ENCODE measurements at places on chromosomes 4 and X. TPM values are rescaled to one million over a fixed set of nuclear protein-coding genes. Genes with fewer than 3 reads are reported as not detected.

DNA sequence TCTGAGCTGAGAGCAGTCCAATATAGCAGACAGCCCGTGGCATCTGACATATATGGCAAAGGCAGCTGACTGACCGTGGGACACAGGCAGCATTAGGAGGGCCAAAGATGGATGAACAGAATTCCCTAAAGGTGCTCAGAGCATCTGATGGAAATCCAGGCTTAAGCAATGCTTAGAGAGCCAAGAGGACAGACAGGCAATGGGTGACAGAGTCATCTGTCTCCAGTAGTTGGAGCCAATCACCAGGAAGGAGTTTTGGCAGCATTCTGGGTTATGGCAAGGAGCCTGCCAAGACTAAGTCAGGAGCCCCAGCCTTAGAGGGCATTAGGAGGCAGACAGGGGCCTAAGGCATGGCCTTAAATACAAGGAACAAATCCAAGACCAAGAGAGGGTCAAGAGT, 153.3 kb upstream of the USP9X start:
- DNase-seq: no peak

DNA sequence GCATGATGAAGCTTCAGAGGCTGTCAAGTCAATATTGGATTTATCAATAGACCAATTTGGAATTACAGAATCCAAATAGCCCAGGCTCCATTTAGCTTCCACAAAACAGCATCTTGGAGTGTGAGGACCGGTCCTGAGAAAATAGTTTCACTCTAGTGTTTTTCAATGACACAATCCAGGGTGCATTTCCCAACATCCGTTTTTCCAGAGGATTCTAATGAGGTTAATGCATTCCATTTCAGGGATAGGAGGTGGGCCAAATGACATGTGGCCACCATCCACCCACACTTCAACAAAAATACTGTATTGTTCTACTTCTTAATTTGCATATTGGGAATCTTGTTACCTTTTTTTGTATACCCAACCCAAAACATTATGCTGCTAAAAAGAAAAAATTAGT, 229.8 kb upstream of the LDB2 start:
- no peak for DNase-seq

- no peak for DNase-seq
Observed at GRCh38 chrX:153469811-153470410, 465 bp downstream of the HAUS7 start.

DNA sequence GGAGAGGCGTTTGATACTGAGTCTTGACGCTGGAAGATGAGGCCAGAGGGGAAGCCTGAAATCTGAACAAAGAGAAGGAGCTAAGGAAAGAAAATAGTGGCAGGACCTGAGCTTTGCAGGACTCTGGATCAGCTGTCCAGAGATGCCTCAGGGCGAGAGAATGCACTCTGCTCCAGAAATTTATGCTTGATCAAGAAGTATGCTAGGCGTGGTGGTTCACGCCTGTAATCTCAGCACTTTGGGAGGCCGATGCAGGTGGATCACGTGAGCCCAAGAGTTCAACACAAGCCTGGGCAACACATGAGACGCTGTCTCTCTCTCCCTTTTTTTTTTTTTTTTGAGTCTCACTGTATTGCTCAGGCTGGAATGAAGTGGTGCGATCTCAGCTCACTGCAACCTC, 1.9 kb downstream of the TRIM75 start:
- no peak for DNase-seq

DNA sequence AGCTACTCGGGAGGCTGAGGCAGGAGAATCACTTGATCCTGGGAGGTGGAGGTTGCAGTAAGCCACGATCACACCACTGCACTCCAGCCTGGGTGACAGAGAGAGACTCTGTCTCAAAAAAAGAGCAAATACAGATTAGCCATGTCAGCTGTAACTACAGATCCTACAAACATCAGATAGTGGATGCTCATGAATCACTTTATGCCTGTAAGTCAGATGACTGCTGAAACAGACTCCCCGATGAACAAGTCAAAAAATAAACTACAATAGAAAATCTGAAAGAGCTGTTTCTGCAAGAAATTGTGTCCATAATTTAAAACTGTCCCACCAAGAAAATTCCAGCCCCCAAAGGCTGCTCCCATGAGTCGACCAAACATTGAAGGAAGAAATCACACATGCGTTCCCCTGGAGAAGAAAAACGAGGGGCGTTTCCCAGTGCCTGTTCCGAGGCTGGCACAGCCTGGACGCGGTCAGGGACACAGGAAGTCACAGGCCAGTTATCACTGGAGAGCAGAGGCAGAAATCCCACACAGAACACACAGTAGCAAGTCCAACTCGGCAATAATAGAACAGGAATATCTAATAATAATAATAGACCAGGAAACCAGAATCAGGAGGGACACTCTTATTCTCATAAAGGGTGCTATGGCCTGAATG, 30.0 kb upstream of the GTPBP6 start:
- no peak for DNase-seq

- DNase-seq: no peak
Observed at GRCh38 chr4:93760284-93760683, 68.3 kb upstream of the ATOH1 start.

DNA sequence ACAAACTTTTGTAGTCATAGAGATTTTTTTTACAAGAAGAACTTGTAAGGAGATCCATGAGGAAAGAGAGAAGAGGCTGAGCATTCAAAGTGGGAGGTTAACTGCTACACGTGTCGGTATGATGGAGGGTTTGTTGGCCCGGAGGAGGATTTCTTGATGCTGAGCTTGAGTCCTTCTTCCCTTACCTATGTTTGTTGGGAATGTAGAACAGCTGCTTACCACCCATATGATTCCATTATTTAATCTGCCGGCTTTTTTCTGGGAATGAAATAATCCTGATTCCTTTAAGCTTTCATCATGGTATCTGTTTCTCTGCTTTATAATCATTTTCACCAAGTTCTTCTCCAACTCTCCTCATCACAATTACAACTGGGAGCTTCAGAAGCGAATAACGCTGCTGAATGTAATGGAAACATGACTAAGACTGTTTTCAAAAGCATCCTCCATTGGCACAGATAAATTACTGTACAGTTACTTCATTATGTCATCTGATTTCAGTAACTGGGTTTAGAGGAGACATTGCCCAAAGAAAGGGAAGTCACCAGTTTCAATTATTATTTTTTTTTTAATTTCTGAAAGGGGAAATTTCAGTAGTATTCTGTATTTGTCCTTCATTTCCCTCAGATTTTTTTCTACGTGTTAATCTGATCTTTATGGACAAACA, 420.6 kb downstream of the SPRY1 start:
- no peak for DNase-seq

DNA sequence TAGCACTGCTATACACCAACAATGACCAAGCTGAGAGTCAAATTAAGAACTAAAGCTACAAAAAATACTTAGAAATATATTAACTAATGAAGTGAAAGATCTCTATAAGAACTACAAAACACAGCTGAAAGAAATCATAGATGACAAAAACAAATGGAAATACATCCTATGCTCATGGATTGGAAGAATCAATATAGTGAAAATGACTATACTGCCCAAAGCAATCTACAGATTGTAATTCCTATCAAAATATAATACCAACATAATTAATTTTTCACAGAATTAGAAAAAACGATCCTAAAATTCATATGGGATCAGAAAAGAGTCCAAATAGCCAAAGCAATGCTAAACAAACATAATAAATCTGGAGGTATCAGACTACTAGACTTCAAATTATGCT, 87.8 kb downstream of the STARD8 start:
- DNase-seq: no peak

GRCh38 chr4:112213856-112214255, 17.7 kb upstream of the AP1AR start:
- no peak for DNase-seq

DNA sequence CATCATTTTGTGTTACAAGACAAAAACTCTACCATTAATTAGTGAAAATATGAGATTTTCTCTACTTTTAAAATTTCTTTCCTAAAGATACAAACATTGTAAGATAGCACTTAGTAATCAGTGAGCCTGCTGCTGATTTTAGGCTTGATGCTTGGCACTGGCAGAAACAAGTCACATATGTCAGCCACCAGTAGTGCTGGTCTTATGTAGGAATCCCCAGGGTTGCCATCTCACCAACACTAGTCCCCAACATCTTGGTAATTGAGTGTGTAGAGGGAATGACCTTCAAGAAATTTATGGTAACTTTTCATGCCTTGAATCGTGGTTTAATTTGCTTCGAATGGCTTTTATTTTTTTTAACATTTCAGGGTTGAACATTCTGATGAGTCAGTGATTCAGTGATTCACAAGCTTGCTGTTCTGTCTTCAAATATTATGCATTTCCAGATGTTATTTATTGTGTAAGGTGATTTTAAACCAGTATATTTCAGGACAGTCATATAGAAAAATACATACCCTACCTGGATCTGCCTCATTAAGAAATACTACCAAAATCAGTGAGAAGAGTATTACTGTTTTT, 11.9 kb downstream of the EXOC1 start:
- DNase-seq: no peak

DNA sequence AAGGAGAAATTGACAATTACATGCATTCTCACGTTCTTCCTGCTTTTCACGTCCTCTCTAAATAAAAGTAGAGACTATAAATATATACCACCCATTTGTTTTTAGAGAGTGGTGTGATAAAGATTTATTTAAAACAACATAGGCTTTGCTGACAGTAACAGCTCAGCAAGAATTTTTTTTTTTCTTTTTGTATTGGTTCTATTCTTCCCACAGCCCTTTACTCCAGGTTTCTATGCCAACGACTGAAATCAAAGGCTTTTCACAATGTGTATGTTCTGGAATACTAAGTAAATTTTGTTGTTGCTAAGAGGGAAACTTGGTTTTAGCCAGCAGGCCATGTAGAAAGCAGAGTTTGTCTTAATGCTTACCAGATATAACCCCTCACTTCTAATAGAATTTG, 43.4 kb downstream of the MAOA start:
- DNase-seq: no peak

GRCh38 chr4:1715002-1715758, 3.1 kb upstream of the SLBP start:
- DNase-seq: no peak

DNA sequence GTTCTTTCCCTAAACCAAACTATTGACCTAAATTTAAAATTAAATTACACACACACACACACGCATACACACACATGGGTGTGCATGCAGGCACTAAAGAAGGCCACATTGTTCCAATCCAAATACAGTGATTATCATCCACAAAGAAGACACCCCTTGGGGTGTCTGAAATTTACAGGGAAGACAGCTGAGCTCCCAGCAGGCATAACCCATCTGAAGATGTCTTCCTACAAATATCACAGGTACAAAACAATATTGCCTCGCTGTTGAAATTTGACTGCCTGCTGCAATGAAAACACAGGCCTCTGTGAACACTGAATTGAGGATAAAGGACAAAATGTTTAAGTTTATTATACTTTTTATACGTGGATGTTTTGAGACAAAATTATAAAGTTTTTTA, 50.2 kb upstream of the SLC7A11 start:
- no peak for DNase-seq

- no peak for DNase-seq
Observed at GRCh38 chr4:79603681-79604080, 195.7 kb upstream of the GK2 start.

GRCh38 chrX:17046478-17047097, 100.1 kb downstream of the REPS2 start:
- DNase-seq: no peak

GRCh38 chr4:94669672-94670664, 87.8 kb upstream of the BMPR1B start:
- no peak for DNase-seq

GRCh38 chr4:90209922-90210321, 82.7 kb downstream of the CCSER1 start:
- peak; percentile 31 for DNase-seq

DNA sequence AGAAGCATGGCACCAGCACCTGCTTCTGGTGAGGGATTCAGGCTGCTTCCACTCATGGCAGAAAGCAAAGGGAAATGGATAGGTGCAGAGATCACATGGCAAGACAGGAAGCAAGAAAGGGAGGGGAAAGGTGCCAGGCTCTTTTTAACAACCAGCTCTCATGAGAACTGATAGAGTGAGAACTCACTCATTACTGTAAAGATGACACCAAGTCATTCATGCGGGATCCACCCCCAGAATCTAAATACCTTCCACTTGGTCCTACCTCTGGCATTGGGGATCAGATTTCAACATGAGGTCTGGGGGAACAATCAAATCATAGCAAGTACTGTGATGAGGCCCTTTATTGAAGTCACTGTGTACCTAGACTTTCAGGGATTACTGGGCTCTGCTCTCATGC, 72.0 kb upstream of the PRDM5 start:
- no peak for DNase-seq

GRCh38 chr4:3418029-3418762, 23.6 kb upstream of the HGFAC start:
- no peak for DNase-seq

DNA sequence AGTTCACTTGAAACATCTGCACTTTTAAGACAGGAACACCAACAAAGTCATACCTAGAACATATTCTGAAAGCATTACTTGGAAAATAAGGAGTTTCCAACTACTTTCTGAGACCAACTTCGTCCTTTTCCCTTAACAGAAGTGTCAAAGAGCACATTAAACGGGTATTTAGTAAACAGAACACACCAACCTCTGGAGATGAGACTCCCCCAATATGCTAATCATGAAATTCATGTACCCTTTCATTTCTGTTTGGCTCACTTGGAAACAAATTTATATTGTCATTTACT, 69.2 kb downstream of the NOCT start:
- peak; percentile 29 for DNase-seq

GRCh38 chr4:1374706-1375045, 27.7 kb downstream of the UVSSA start:
- no peak for DNase-seq

DNA sequence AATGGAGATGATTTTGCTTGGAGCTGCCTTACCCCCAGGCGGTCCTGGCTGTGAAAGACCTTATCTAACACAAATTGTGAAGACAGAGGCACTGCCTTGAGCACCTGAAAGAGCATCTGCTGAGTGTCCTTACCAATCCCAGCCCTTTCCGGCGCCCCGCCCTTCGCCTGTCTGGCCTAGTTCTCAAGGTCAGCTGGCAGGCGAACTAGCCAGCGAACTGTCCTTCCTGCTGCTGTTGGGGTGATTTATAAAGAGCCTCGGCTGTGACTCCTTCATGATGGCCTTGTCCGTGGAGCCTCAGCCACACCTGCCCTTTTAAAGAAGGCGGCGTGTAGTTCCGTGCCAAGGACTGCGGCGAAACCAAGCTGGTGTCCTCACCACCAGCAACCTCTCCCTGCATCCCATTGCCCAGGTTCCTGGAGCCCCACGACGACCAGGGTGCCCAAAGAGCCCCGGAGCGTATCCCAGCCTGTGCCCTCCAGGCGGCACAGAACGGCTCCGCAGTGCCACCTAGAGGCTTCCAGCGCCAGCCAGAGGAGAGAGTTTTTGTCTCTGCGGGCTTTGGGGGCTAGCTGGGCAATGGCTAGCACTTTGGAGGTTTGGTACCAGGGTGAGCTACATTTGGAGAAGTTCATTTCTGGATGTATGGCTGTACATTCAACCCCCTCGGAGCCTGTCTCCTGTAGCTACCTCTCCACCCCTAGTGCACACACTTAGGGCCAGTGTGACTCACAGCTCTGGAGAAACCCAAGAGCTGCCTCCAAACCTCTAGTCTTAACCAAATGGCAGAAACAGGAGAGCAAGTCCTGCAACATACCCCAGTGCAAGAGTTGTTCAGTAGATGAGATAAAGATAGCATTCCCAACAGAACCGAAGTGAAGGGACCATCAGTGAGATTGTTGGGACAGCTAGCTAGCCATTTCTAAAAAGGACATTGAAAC, 36.8 kb upstream of the VMA21 start:
- DNase-seq: no peak

HSFX3 gene
- total RNA-seq: not detected

PABPC1L2A gene
- total RNA-seq: not detected

ART3 gene
- total RNA-seq: 1.1 TPM

GRID2 gene
- 26.1 TPM for total RNA-seq

UVSSA gene
- total RNA-seq: 13.0 TPM

IL2RG gene
- 1.2 TPM for total RNA-seq

IDUA gene
- total RNA-seq: 7.9 TPM

ZMAT1 gene
- 7.2 TPM for total RNA-seq
